ENCODE measurements at places on chromosomes 4 and X. TPM values are rescaled to one million over a fixed set of nuclear protein-coding genes. Genes with fewer than 3 reads are reported as not detected.

The PABPC4L gene
- 0.28 TPM for total RNA-seq

- ATAC-seq = no peak
Observed at GRCh38 chr4:26719954-26720552, 136.2 kb downstream of the TBC1D19 start.

GRCh38 chr4:27318740-27319139 is 458.1 kb downstream of the STIM2 start:
- ATAC-seq = no peak

The HELQ gene
- 8.0 TPM for total RNA-seq

The TRAM1L1 gene
- total RNA-seq = 0.36 TPM

DNA sequence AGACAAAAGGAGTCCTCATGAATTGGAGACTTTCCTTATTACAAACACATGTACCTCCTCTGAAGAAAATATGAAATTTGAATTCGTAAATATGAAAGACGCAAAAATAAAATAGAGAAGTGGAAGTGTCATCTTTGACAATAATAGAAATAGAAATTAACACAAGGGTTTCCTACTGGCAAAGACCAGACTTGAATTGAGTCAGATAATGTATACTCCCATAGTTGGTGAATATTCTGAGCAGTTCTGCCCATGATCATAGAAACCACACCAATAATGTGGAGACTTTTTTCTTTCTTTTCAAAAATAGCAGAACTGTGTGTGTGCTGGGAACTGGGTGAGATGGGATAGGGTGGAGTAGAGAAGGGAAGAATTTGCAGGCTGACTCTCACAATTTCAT is 277.7 kb upstream of the TET2 start:
- no peak for ATAC-seq

Measured in esophagus mucosa (tissue), 1 donor.